ENCODE measurements at places on chromosomes 1 and 21. TPM values are rescaled to one million over a fixed set of nuclear protein-coding genes. Genes with fewer than 3 reads are reported as not detected.

DNA sequence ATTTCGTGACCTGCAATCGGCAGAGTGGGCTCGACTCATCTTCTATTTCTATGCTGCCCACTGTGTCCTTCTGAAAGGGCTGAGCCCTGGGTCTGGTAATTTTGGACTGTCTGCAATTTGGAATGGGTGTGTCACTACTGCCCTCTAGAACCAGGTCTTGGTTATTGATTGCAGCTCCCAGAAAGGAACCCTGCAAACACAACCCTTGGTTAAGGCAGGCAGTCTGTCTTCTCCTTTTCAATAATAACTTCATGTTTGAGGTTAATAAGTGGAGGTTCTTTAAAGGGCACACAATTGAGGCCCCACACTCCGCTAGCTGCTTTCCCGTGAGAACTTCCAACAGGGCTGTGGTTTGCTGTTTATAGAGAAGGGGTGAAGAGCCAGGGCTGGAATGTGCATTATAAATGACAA lies 79.9 kb upstream of the LYST start:
- DNase-seq = no peak

GRCh38 chr1:147515045-147515869 lies 26.0 kb upstream of the BCL9 start:
- DNase-seq = peak; percentile 74

GOLT1A gene
- polyA plus RNA-seq = 7.2 TPM

PLA2G2C gene
- not detected for polyA plus RNA-seq

- peak; percentile 77 for DNase-seq
These were observed 923 bp upstream of the IFNGR2 start for GRCh38 chr21:33402001-33402979.

All from GM23338 (cell line).